ENCODE measurements at places on chromosomes 3 and 15.

DNA sequence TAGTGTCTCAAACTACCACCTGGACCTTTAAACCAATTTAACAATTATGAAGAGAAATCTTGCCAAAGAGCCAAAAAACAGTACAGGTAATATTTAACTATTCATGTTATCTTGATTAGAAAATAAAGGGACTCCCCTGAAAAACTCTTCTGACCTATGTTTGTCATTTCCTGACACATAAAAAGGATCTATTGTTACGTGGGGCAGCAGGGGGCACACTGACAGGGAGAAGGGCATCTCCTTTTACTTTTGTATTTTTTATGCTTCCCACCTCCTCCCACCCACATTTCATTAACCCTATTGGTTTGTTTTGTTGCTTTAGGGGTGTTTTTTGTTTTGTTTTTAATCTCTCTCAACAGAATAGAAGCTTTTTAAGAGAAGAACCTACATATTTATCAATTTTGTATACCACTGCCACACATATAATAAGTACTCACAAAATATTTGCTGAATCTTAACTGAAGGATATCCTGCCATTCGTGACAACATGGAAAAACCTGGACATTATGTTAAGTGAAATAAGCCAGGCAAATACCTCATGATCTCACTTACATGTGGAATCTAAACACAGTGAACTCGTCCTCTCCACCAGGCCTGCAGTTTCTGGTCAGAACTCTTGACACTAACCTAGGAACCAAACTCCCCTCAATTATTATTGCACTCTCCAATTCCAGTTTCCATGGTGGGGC, 17.7 kb downstream of the STAG1 start:
- DNase-seq, result no peak

DNA sequence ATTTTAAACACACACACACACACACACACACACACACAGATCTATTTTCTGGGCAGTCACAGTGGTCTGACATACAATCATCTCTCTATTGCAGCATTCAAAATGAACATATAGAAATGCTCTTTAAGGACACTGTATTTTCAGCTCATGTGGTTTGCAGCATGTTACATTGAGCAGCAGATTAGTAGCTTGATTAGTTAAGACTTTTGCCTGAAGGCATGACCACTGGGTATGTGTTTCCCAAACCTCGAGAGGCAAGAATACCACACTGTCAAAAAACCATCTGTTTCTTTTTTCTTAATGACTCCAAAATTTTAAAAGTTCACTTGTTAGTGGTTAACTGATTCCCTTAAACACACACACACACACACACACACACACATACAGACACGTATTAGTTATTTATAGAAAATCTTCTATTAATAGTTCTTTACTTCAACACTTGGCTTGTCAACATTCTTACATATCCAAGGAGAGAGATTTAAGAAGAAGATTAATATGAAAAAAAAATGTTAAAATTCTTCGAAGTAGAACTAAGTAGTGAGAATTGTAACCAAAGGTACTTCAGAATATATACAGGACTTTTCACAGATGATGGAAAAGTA, 518.2 kb downstream of the CADM2 start:
- DNase-seq, result no peak

DNA sequence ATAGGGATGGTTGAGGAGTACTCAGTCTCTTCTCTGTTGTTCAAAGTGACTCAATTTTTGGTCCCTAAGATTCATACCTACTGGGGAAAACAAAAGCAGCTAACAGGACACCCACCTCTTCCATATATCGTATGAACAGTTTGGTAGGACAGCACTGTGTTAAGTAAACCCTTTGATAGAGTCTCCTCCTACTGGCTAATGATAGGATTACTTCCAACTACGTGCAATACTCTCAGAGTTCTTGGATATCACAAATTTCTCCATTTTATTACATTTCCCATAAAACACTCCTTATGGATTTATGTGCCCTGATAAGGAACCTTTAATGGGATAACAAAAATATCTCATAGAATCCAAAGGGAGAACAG, 200.2 kb upstream of the GOLGA6L4 start:
- DNase-seq, result no peak

- DNase-seq, result no peak
Observed at GRCh38 chr3:87329065-87329464, 52.7 kb upstream of the POU1F1 start.

GRCh38 chr3:184636741-184637316, 75.0 kb downstream of the MAGEF1 start:
- DNase-seq, result no peak

- no peak for DNase-seq
Observed at GRCh38 chr15:67882487-67883233, 42.8 kb upstream of the RNU6-1 start.

- DNase-seq, result no peak
Observed at GRCh38 chr3:14209581-14210289, 31.1 kb downstream of the LSM3 start.

DNA sequence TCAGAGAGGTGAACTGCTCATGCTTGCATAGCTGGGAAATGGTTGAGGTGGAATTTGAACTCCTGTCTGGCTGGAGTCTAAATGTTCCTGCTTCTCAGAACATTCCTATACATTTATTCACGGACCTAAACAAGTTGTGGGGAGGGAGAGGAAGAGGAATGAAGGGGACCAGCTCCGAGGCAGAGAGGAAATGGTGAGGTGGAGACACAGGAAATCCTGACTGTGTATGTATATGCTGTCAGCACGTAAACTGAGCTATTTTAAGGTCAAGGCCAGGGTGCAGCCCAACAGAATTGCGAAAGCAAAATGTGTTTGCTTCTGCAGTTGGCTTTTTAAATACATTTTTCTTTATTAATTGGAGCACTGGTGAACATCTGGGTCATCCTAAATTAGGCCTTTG, 74.1 kb upstream of the POMGNT2 start:
- DNase-seq, result no peak

DNA sequence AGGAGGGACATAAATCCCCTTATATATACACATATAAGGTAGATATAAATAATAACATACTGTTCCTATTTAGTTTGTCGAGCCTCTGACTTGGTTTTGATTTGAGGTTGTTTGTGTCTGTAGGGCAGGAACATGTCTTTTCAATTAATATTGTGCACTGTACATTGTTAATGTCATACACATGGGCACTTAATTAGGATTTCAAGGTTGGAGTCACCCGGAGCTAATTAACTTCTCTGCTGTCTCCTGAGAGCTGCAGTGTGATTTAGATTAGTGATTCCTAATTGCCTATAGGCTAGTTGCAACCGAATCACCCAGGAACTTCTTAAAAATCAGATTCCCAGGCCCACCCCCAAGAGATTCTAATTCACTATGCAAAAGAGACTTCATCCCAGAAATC, 50.4 kb upstream of the FILIP1L start:
- DNase-seq, result no peak

Data from NCI-H2081 treated with DMSO at 0.1 percent for 48 hours (cell line).